ENCODE measurements at places on chromosomes 12 and 14. TPM values are rescaled to one million over a fixed set of nuclear protein-coding genes. Genes with fewer than 3 reads are reported as not detected.

Gene SLC25A47
- not detected for total RNA-seq

GRCh38 chr12:52715416-52715815, 12.1 kb upstream of the KRT77 start:
- H3K4me3 ChIP-seq, result no peak overlapping the region
- peaks cover 39% of the 10 kb centered on the region for H3K27me3 ChIP-seq
- no peak overlapping the region for H3K27ac ChIP-seq
- DNase-seq, result no peak

Gene PZP
- not detected for total RNA-seq

DNA sequence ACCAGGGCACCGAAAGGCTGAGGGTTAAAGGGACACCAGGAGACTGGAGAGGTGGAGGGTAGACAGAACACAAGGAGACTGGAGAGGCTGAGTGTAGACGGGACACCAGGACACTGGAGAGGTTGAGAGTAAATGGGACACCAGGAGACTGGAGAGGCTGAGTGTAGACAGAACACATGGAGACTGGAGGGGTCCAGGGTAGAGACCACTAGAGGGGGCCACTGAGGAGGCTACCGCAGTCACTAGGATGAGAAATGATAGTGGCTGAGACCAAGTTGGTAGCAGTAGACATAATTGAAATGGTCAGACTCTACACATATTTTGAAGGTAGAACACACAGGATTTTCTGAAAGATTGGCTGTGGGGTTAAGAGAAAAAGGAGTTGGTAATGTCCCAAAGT, 68.2 kb downstream of the PAH start:
- no peak overlapping the region for H3K4me3 ChIP-seq
- H3K36me3 ChIP-seq, result no peaks in the 10 kb centered on the region
- no peaks in the 10 kb centered on the region for H3K27me3 ChIP-seq
- H3K4me1 ChIP-seq, result no peaks in the 10 kb centered on the region
